GM10248 (cell line): ENCODE measurements at places on chromosomes 1 and 21.
A peak's percentile ranks its signal among the peaks of the same experiment; 100 is the strongest.

GRCh38 chr1:118739501-118739900 lies 248.6 kb downstream of the TBX15 start:
- no peak for DNase-seq

- DNase-seq = no peak
Observed at GRCh38 chr1:11058026-11058425, 1.8 kb downstream of the SRM start.

GRCh38 chr1:35053433-35053832 lies 21.7 kb upstream of the ZMYM6 start:
- DNase-seq = no peak

DNA sequence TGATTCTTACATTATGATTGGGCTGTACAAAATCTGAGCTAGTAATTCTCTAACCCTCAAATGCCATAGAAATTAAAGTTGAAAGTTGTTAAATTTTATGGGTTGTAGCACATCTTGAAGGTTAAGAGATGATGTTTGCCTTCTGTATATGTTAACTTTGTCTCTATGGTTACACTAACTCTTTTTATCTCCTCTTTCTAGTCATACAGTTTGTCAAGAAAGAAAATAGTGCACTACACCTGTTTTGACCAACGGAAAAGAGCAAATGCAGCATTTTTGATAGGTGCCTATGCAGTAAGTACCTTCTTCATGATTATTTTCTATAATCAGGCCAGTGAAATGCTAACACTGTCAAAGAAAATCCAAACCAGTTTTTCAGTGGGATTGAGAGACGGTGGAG lies 38.2 kb downstream of the CDC14A start:
- DNase-seq = no peak

DNA sequence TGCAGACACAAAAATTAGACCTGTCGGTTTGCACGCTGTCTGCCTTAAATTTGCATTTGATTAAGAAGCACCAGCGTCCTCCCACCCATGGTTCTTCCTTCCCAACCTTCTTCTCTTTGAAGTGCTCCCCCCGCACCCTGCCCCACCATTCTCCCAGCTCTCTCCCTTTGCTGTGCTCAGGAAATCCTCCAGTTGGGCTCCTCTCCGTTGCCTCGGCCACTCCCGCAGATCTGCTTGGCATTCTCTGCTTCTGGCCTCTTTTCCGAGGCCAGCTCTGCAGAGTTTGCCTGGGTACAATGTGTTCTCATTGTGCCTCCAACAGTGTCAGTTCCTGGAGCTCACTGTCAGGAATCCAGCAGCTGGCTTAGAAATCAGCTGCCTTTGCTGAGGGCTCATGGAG lies 126.1 kb downstream of the NAV1 start:
- DNase-seq = no peak

DNA sequence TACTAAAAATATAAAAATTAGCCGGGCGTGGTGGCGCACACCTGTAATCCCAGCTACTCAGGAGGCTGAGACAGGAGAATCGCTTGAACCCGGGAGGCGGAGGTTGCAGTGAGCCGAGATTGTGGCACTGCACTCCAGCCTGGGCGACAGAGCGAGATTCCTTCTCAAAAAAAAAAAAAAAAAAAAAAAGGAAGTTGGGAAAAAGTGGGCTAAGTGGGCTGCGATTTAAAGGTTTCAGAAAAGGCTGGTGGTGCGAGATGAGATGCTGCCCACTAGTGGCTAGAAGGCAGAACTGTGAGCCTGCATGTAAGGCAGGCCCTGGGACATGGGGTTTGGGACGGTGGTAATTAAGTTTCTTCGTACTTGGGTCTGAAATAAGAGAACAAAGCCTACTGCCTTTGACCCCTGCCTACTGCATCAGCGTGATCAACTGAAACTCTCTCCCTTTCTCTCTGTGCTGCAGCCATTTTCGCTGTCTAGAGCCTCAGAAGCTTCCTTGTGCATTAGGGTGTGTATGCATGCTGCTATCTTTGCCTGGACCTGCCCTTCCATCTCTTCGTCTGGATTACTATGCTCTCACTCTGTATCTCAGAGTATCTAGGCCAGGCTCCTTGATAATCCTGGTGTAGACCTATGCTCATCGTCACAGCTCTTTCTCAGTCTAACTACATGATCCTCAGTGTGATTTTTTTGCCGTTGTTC lies 12.4 kb downstream of the FMOD start:
- DNase-seq = peak; percentile 85

GRCh38 chr1:228148196-228148861 lies 1.4 kb upstream of the GJC2 start:
- DNase-seq = no peak

DNA sequence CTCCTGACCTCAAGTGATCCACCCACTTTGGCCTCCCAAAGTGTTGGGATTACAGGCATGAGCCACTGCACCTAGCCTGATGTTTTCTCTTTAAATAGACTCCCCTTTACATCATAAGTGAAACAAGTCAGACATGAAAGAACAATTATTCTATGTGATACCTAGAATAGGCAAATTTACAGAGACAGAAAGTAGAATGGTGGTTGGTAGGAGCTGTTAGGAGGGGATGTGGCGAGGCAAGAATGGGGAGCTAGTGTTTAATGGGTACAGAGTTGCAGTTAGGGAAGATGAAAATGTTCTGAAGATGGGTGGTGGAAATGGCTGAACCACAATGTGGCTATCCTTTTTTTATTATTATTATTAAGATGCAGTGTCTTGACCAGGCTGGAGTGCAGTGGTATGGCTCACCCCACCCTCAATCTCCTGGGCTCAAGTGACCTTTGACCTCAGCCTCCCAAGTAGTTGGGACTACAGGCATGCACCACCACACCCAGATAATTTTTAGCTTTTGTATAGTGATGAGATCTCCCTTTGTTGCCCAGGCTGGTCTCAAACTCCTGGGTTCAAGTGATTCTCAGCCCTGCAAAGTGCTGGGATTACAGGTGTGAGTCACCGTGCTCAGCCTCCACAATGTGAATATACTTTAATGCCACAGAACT lies 28.4 kb downstream of the ELF3 start:
- no peak for DNase-seq

GRCh38 chr1:67162954-67163353 lies 3.3 kb upstream of the IL23R start:
- peak; percentile 15 for DNase-seq

- no peak for DNase-seq
Observed at GRCh38 chr1:53669621-53670191, 69.3 kb downstream of the GLIS1 start.

GRCh38 chr1:4016351-4017130 lies 116.5 kb upstream of the C1orf174 start:
- no peak for DNase-seq

DNA sequence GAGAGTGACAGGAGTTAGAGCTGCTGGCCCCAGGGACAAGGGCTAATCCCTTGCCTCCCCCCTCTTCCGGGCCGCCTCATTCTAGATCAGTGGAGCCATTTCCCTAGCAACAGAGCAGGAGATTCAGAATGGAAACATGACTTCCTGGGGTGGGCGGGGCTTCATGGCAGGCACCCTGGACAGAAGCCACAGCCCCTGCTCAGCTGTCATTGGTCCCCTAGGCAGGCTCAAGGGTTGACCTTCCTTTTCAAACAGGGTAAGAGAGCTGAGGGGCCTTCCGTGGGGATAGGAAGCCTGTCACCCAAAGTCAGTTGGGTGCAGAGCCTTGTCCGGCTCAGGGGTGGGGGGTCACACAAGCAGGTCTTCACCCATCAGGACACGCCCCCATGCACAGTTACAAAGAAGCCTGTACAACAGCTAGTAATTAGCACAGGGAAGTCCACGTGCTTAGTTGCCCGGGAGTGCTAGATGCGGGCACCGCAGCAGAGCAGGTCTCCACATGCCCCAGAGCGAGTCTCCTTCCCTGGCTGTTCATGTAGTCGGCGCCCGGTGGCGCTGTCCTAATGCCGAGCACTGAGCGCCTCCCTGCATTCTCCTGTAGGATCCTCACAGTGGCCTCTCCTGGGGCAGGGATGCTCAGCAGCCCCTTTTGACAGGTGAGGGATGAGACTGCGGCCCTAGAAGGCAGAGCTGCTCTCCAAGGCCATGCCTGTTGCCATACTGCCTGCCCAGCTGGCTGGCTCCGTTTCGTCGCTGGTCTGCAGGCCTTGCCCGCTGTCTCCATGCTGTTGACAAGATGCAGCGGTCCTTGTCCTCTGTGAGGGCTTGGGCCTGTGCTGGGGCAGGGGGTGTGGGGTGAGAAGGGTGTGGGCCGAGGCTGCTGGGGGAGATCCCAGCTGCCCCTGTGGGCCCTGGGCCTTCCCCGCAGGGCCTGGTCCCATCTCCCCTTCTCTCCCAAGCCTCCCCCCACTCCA lies 5.1 kb downstream of the TMEM201 start:
- peak; percentile 85 for DNase-seq

- DNase-seq = no peak
Observed at GRCh38 chr1:220991959-220992704, 112.9 kb downstream of the HLX start.

DNA sequence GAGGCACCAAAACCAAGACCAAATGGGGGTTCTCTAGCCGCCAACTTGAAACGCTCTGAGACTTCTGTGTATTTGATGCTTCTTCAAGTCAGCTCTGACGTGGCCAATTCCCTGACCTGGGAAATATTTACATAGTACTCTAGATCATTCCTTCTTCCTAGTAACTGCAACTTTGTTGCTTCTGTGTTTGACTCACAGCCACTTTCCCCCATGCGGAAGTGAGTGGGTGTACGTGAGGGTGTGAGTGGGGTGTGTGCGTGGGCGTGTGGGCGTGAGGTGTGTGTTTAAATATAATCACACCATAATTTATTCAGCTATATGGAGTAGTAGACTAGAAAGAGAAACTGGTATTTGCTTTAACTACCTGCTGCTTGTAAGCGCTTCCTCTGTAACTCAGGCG lies 111.0 kb downstream of the TAS1R2 start:
- no peak for DNase-seq

- no peak for DNase-seq
Observed at GRCh38 chr1:208235982-208236761, 8.0 kb downstream of the PLXNA2 start.

- peak; percentile 68 for DNase-seq
Observed at GRCh38 chr1:84862810-84863251, 30.2 kb downstream of the LPAR3 start.

GRCh38 chr1:31943546-31944184 lies 5.5 kb upstream of the PTP4A2 start:
- DNase-seq = no peak

- no peak for DNase-seq
Observed at GRCh38 chr1:72011721-72012120, 270.6 kb downstream of the NEGR1 start.

GRCh38 chr1:165483412-165483811 lies 38.5 kb upstream of the RXRG start:
- no peak for DNase-seq

DNA sequence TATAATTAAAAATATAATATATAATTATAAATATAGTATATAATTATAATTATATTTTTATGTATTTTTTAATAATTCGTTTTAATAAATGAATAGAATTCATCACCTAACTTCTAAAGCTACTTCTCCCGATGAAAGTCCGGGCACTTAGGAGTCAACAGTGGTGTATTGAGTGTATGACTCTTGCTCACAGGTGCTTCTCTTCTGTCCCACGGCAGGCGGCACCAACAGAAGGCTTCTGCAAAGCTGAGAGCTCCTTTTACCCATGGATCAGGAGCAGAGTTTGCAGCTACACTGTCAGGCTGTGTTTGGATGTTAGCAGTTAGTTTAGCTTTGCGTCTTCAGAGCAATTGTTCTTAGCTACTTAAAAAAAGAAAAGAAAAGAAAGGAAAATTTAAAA lies 122.4 kb downstream of the LIPI start:
- no peak for DNase-seq

GRCh38 chr21:37331411-37331810 lies 35.2 kb upstream of the DYRK1A start:
- no peak for DNase-seq

DNA sequence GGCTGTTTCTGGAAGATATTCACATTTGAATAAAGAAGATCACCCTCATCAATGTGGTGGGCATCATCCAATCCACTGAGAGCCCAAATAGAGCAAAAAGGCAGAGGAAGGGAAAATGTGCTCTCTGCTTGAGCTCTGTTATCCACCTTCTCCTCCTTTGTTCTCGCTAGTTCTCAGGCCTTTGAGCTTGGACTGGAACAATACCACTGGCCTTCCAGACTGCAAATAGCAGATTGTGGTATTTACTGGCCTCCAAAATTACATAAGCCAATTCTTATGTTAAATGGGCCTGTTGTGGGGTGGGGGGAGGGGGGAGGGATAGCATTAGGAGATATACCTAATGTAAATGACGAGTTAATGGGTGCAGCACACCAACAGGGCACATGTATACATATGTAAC lies 219.3 kb downstream of the C1orf94 start:
- no peak for DNase-seq

GRCh38 chr1:2528016-2528415 lies 1.6 kb upstream of the PANK4 start:
- DNase-seq = no peak

- peak; percentile 69 for DNase-seq
Observed at GRCh38 chr1:16013220-16013907, 4.5 kb downstream of the HSPB7 start.

DNA sequence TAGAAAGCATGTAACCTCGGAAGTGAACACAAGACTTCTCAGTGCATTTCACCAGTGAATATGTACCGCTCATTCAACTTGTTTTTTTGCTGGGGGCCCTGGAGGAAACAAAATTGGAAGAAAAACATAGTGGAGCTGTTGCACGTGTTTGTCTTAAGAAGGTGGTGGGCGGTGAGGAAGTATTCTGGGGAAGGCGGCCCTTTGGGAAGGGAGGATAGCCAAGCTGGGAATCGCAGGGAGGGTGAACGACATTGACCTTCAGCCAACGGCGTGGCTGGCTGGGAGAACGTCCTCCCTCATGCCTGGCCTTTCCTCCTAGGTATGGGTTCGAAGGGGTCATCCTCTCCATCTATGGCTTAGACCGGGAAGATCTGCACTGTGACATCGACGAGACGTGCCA lies 19.4 kb downstream of the TFF3 start:
- no peak for DNase-seq

- no peak for DNase-seq
Observed at GRCh38 chr21:27480841-27481261, 514.0 kb upstream of the ADAMTS5 start.

- DNase-seq = no peak
Observed at GRCh38 chr1:55720261-55720660, 505.1 kb upstream of the USP24 start.

DNA sequence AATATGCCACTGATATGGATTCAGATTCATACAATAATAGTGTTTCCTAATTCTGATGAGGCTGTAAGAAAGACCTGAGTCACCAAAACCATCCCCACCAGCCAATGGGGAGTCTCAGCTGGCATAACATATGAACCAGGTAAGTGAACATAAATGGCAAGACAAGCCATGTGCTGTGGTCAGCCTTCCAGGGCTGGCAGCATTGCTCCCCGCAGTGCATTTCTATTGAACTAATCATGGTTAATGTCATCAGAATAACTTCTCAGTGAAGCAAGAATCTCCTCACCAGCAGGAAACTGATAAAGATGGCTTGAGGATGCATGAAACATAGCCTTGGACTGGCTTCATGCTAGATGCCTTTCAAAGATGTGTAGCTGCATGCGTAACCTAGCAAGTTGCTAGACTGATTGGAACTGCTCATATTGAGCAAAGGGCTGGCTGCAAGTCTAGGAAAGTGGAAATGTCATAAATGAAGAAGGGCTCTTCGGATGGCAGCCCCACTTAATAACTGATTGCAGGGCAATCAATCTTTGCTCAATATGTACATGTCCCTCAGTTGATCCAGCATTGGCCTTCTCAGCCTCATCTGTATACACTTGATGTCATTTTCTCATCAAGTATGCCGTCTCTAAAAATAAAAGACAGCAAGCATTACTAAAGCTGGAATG lies 88.0 kb downstream of the NTNG1 start:
- DNase-seq = no peak
